ENCODE measurements at places on chromosomes 7 and 10.

DNA sequence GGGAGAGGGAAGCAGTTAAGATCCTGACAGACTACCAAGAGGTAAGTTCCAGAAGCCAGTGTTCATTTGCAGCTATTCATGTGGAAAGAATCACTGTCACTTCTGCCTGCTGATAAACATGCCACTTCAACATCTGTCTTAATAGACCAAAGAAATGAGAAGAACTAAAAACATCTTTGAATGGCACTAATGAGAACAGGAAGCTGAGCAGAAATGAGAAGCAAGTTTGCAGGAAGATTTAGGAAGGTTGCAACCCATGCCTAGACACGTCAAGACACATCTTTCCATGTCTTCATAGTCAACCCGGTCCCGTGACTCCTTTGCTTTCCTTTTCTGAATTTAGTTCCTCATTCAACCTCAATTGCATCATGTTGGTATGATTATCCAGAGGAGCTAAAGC is 180.0 kb downstream of the PDE1C start:
- DNase-seq = no peak

- DNase-seq = no peak
These were observed 134.1 kb downstream of the LRMDA start for GRCh38 chr10:75565286-75566251.

- no peak for DNase-seq
These were observed 263.0 kb downstream of the PHF14 start for GRCh38 chr7:11236680-11237079.

DNA sequence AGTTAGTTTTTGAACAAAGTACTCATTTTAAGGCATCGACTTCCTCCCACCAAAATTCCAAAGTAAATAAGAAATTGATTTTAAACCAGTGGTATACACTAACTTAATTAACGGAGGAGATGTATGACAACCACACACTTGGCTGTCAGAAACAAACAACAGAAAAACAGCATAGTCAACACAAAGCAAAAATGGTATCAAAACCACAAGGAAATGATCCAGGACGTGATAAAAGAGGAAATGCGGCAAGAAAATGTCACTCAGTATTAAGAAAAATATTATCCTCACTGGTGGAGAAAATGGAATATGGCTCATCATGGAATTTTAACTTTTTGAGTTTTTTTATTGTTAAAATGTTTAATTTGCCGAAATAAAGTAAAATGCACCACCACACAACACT is 17.5 kb downstream of the KIAA1549 start:
- DNase-seq = no peak

DNA sequence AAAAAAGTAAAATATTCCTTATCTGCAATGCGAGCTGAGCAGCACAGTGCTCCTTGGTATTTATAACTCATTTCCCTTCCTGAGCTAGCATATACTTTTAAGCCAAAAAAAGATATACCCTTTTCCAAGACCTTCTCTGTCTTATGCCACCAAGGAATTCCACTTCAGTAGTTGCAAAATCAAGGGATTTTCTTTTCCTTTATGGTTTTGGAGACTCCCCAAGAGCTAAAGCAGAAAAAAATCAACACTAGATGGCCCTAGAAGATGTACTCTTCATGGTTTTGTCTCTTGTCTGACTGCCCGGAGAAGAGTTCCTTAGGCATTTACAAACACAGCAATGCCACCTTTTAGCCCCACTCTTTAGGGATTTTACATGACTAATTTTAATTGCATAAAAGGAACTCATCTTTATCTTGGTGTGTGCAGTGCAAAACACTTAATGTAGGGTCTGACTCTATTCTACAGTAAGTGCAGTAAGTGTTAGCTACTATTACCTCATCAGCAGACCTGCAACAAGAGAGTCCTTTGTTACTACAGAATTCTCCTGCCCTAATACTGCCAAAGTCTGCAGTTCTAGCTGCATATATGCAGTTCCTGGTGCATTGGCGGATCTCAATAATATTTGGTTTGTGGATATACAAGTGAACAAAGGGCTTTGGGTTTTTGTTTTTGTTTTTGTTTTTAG is 443.3 kb downstream of the GFRA1 start:
- DNase-seq = no peak

GRCh38 chr10:15182540-15183207 is 14.2 kb upstream of the NMT2 start:
- no peak for DNase-seq
